ENCODE measurements at places on chromosomes 12 and 14.

DNA sequence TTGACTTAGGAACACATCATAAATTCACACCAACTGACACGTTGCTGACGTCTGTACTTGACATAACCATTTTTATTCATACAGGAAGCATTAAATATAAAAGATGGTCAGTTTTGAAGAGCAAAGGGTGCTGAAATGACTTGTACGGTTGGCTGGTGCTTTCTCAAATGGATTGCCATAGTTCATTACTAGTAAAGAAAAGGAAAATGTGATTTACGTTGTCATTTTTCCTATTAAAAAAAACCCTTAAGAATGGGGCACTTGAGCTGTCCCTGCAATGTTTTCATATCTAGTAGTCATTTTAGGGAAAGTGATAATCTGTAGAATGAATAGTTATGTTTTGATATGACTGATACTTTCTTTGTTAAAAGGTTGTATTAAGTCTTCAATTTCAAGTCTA, 22.5 kb upstream of the MANSC4 start:
- DNase-seq, result no peak

GRCh38 chr14:70882776-70883492, 24.3 kb upstream of the PCNX1 start:
- peak; percentile 70 for DNase-seq

DNA sequence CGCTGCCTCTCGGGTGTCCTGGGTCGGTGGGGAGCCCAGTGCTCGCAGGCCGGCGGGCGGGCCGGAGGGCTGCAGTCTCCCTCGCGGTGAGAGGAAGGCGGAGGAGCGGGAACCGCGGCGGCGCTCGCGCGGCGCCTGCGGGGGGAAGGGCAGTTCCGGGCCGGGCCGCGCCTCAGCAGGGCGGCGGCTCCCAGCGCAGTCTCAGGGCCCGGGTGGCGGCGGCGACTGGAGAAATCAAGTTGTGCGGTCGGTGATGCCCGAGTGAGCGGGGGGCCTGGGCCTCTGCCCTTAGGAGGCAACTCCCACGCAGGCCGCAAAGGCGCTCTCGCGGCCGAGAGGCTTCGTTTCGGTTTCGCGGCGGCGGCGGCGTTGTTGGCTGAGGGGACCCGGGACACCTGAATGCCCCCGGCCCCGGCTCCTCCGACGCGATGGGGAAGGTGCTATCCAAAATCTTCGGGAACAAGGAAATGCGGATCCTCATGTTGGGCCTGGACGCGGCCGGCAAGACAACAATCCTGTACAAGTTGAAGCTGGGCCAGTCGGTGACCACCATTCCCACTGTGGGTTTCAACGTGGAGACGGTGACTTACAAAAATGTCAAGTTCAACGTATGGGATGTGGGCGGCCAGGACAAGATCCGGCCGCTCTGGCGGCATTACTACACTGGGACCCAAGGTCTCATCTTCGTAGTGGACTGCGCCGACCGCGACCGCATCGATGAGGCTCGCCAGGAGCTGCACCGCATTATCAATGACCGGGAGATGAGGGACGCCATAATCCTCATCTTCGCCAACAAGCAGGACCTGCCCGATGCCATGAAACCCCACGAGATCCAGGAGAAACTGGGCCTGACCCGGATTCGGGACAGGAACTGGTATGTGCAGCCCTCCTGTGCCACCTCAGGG, 679 bp downstream of the ARF6 start:
- peak; percentile 94 for DNase-seq

- no peak for DNase-seq
These were observed 951.2 kb downstream of the FLRT2 start for GRCh38 chr14:86481104-86481503.

GRCh38 chr14:51578853-51579252, 72.9 kb upstream of the FRMD6 start:
- no peak for DNase-seq
